ENCODE measurements at places on chromosomes 3 and 15.

DNA sequence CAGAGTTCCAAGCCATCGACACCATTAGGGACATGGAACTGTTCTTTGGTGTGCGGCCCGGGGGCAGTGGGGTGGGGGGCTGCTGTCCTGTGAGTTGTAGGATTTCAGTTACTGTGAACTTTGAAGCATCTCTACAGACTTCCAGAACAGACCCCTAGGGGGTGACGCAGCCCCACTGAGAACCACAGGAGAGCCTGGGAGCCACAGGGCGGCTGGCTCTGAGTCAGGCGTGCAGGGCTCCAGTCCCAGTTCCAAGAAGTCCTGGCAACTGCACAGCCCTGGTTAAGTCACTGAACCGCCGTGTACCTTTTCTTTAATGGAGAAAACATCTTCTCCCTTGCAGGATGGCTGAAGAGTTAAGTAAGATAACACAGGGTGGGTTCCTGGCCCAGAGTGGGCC lies 23.5 kb upstream of the LRTM1 start:
- DNase-seq = no peak

- DNase-seq = no peak
Measured at GRCh38 chr15:45729141-45729540, 94.3 kb downstream of the SQOR start.

DNA sequence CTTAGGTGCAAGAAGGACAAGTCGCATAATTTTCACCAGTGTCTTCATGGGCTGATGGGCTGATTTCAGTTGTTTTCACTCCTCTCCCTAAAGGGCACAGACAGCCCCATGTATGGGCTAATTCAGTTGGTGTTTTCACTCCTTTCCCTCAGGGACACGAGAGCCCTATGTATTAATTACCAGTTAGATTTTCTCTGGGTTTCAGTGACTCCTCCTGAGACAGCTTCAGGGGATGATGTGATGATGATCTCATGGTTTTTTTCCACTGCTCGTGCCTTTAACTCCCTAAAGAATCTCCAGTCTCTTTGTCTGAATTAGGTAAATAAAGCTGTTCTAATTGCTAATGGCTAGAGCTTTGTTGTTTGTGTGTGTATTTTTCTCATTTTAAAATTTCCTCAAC lies 9.9 kb downstream of the RAMAC start:
- DNase-seq = no peak

DNA sequence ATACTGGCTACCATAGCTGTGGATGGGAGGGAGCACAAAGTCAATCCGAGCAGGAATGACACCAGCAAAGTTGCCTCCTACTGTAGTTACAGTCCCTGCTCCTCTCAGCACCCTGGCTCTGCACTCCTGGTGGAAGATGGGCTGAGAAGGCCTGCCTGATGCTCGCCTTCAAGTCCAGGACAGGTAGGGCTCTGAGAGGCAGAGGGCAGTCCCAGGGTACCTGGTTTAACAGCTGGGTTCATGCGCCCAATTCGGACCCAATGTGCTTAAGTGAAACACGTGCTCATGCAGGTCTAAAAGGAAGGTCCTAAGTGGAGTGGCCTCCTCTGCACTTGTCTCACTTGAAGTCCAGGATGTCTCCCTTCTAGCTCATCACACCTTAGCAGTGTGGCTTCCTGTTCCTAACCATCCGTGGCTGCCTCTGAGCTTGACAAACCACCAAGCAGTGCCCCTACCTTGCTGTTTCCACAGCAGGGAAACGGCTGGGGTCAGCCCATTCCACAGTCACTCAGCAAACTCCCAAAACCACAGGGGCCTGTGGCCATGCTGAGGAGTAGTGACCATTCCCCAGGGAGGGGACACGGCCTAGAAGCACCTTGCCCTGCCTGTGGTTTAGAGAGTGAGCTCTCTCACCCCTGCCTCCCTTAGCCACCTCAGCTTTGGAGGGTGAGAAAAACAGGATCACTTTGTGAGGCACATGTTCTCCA lies 3.9 kb upstream of the MUSTN1 start:
- no peak for DNase-seq

DNA sequence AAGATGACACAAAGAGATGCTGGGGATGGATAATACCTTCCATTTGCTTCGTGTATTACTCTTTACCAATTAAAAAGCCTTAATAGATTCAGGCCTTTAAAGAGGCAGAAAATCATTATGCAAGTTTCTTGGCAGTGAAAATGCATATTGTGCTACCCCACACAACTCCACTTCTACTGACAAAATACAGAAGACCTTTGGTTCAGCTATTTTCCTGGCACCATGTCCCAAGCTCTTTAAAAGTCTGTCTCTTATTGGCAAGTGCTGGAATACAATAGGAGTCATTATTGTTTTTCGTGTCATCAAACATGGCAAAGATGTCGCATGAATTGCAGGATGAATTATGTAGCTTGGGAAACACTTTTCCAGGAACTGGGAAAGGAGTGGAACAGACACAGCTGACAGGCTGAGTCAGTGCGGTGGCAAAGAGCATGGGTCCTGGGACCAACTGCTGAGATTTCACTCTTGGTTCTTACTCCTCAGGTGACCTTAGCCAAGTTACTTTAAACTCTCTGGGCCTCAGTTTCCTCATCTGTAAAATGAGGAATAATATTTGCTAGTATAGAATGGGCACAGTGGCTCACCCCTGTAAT lies 5.5 kb upstream of the TSPAN3 start:
- no peak for DNase-seq

DNA sequence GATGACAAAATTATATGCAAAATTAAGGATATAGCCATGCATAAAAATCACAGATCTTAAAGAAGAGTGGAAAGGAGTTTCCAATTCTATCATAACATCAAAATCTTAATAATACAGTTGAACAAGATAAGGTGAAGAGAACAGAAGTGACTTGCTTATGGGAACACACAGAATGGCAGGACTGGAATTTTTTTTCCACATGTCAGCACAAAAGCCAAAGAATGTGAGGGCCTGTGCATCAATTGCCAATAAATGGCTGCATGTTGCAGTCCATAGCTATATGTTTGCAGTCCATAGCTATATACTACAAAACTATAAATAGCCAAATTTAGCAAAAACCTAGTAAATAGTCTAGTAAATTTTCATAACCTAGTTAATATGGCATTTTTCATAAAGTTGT lies 10.4 kb upstream of the MB21D2 start:
- no peak for DNase-seq

GRCh38 chr3:57772251-57772650 lies 16.1 kb downstream of the SLMAP start:
- DNase-seq = no peak

- DNase-seq = no peak
Measured at GRCh38 chr3:41522612-41523011, 323.3 kb downstream of the CTNNB1 start.

GRCh38 chr3:150787741-150788370 lies 24.9 kb upstream of the SIAH2 start:
- DNase-seq = peak; percentile 69

- no peak for DNase-seq
Measured at GRCh38 chr3:20811631-20812030, 625.6 kb upstream of the SGO1 start.

DNA sequence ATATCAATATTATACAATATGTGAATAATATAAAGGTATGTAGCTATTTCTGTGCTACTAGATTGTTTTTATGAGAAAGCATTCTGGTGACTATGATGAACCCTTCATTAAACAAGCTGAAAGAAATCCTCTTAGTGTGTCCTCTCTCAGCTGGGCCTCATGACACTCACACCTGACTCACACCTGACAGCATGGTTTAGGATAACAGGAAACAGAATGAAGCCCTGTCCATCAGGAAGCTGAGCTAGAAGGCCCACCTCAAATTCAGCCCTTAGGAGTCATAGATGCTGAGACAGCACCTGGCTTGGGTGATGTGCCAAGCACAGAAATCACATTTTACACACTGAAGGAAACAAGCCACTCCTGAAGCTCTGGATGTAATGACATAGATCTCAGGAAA lies 30.8 kb downstream of the CHCHD4 start:
- DNase-seq = no peak

- DNase-seq = no peak
Measured at GRCh38 chr3:4750306-4750968, 228.8 kb upstream of the BHLHE40 start.

GRCh38 chr15:97461226-97461625 lies 499.3 kb upstream of the ARRDC4 start:
- DNase-seq = no peak

DNA sequence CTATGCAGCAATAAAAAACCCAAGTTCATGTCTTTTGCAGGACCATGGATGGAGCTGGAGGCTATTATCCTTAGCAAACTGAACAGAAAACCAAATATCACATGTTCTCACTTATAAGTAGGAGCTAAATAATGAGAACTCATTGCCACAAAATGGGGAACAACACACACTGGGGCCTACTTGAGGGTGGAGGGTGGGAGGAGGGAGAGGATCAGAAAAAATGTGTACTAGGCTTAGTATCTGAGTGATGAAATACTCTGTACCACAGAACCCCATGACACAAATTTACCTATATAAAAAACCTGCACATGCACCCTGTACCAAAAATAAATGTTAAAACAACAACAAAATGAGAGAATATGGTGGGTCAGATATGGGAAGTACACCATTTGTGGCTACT lies 49.6 kb upstream of the AADACL2 start:
- DNase-seq = no peak

- DNase-seq = no peak
Measured at GRCh38 chr3:47605652-47606051, 27.0 kb upstream of the CSPG5 start.

GRCh38 chr3:54772051-54772450 lies 155.8 kb downstream of the LRTM1 start:
- DNase-seq = no peak

- DNase-seq = no peak
Measured at GRCh38 chr3:127206611-127207516, 13.9 kb downstream of the PRR23E start.

- no peak for DNase-seq
Measured at GRCh38 chr3:158794936-158795518, 6.8 kb upstream of the MFSD1 start.

GRCh38 chr3:126999383-126999782 lies 16.5 kb downstream of the PLXNA1 start:
- DNase-seq = no peak

GRCh38 chr3:179168918-179169317 lies 20.8 kb downstream of the PIK3CA start:
- DNase-seq = no peak

GRCh38 chr15:89893027-89893426 lies 767 bp downstream of the AP3S2 start:
- DNase-seq = no peak

DNA sequence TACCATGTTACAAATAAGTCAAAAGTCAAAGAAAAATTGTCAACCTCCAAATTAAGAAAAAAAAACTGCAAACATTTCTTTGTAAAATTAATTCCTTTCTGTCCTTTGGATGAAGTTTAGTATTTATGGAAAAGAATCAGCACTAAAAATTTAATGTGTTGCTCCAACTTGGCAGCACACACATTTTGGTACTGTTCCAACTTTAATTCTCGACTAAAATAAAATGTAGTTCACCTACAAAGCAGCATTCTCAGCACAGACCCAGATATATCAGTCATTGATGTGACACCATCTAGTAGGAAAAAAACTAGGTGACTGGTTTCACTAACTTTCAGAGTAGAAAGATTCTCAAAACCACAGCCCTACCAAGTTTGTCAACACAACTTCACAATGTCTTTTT lies 131.7 kb upstream of the ROBO2 start:
- no peak for DNase-seq

DNA sequence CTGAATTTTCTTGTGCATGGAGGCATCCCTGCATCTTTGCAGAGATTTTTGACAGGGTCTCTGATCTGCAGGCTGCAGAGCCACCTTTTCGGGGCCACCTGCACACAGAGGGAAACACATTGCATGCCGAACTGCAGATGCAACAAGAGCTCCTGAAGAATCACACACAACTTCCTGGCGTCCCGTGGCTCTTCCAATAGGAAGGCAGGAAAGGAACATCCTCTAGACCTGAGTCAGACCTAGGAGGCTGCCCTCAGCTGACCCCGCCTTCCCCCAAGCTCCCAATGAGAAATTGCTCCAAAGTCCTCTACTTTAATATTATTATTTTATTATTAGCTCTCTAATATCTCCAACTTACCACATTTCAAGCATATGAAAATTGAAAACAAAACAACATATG lies 213.2 kb upstream of the ARRDC4 start:
- DNase-seq = no peak

GRCh38 chr3:187931101-187931500 lies 185.8 kb upstream of the BCL6 start:
- no peak for DNase-seq

DNA sequence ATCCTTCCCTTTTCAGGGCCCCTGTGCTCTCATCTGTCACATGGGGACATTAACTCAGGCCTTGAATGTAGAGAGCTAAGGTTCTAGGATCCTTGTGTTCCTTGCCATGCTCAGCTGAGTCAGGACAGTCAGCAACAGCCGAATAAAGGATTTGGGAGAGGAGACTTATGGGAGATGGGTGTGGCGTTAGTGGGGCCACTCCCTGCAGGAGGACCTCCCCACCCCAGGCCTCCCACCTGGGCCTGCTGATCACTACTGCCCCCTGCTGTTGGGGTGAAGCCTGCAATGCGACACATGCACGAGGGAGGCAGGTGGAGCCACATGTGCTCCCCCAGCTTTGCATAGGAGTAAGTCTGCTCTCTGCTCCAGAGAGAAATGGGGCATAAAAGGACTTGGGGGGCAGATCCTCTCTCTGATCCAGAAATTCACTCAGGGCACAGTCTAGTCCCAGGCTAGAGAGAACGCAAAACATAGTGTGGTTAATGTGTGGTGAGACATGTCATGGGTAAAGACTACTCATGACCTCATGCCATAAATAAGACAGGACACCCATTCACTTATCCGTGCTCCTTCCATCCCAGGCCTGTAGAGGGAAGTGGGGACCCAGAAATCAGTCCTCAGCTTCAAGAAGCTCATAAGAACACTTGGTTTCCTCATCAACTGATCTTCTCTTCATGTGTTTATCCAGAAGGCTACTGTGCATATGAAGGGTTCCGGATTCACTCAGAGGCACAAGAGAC lies 19.4 kb downstream of the RBP1 start:
- no peak for DNase-seq

- no peak for DNase-seq
Measured at GRCh38 chr3:127370906-127371305, 83.1 kb upstream of the PRR20G start.

- DNase-seq = no peak
Measured at GRCh38 chr15:71804226-71804625, 6.1 kb upstream of the NR2E3 start.

DNA sequence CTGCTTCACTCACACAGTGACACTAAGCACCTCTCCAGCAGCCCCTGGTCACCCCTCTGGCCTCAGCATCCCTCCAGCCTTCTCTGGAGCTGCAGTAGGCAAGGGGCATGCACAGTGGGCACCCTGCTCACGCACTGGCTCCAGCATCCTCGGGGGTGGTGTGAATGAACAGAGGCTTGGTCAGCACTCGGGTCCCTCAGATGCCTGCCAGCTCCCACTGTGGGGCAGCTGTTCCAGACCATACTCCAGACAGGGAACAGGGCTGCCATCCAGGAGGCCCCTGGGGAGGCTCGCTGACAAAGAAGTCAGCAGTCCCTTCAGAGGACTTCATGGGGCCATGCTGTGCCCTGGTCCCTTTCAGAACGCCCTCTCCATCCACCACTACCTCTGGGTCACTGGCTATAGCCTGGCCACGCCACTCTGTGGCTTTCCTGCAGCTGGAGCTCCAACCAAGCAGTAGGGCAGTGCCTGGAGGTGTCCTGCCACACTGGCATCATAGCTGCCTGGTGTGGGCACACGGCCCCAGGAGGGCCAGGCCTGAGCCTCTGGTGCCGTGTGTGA lies 26.3 kb downstream of the ALS2CL start:
- DNase-seq = no peak

- DNase-seq = no peak
Measured at GRCh38 chr3:153245661-153246060, 83.6 kb downstream of the RAP2B start.
